ENCODE measurements at places on chromosomes 13 and 19.

DNA sequence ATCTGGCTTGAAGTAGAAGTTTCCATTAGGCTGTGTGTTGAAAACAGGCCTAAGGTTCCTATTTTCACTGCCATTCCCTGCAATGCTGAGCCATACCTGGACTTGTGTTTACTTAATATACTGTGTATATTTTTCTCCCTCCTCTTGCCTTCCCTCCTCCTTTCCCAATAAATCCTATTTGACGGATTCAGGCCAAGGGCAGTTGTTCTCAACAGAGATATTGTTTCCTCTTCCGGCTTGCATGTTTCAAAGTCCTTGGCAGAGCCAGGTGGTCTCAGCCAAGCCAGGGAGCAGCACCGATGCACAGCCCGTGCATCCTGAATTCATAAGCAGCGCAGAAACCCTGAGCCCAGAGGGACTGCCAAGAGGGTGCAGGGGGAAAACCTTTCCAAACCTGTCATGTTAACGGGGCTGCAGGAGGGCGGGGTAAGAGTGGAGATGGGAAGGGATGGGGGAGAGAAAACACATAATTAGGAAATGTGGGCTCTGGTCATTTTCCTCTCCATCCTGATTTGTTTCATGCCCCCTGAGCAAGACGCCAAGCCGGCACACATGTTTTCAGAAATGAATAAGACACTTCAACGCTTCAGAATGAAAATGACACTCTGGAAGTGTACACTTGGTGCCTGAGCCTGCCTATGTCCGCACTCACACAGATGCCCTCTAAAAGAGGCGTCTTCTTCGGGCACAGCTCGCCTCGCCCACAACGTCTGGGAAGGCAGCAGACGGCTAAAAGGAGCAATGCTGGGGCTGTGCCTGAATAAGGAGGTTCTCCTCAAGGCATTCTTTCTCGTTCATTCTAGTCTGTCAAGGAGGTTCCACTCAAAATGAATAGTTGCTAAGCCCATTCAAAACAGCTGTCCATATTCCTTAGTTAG, 149.3 kb upstream of the UBL3 start:
- DNase-seq = no peak

DNA sequence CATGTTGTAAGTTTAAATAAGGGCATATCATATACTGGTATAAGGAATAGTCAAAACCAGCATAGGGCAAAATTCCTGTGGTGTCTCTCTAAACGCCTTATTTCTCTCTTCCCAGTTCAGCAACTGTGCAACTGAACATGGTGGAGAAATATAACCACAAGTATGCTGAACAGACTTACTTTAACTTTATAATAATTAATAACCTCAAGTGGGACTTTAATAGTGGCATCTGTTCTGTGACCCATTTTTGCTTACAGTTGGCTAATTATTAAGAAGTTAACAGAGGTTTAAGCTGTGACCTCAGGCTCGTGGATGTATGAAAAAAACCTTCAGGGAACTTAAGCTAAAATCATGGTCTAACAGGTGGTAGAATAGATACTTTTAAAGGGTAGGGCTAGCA, 54.3 kb downstream of the MICU2 start:
- DNase-seq = no peak

DNA sequence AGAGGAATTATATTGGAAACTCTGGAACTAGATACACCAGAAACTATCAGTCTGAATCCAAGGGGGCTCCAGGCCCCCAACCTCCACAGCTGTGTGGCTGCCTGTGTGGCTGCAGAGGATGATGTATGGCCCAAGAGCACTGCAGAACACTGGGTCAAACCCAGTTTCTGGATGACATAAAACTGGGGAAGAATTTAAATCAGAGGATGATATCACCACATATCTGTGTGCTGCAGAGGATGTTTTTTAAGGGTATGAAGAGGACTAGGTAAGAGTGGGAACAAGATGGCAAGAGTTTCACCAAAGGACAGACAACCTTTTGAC, 226.4 kb downstream of the SUCLA2 start:
- DNase-seq = no peak

DNA sequence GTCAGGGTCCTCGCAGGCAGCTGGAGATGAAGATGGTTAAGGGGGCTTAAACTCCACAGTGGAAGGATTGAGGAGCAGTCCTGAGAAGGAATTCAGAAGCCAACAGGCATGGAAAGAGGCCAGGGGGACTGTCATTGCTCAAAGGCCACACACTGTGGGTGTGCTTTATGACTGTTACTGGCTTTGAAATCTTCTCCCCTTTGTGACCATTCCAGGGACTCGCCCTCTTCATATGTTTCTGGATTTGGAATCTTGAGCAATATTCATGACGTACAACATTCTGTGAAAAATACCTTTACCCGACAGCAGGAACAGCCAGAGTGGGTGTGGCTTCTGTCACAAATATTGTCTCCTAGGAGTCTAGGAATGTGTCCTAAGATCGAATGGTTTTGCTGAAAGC, 16.6 kb downstream of the CEACAM7 start:
- DNase-seq = no peak

DNA sequence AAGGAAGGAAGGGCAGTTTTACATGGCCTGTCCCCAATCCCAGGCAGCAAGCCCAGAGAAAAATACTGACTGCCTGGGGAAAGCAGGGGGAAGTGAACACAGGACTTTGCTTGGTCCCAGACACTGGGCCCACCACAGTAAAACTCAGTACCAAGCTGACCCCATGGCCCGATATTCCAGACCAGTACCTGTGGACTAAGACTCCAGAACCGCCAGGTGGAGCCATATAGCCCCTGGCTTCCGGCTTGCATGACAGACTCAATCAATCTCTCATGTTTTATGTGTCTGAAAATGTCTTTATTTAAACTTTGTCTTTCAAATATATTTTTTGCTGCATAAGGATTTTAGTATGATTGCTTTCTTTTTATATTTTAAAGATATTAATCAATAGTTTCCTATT, 767.9 kb upstream of the SLITRK6 start:
- DNase-seq = no peak

DNA sequence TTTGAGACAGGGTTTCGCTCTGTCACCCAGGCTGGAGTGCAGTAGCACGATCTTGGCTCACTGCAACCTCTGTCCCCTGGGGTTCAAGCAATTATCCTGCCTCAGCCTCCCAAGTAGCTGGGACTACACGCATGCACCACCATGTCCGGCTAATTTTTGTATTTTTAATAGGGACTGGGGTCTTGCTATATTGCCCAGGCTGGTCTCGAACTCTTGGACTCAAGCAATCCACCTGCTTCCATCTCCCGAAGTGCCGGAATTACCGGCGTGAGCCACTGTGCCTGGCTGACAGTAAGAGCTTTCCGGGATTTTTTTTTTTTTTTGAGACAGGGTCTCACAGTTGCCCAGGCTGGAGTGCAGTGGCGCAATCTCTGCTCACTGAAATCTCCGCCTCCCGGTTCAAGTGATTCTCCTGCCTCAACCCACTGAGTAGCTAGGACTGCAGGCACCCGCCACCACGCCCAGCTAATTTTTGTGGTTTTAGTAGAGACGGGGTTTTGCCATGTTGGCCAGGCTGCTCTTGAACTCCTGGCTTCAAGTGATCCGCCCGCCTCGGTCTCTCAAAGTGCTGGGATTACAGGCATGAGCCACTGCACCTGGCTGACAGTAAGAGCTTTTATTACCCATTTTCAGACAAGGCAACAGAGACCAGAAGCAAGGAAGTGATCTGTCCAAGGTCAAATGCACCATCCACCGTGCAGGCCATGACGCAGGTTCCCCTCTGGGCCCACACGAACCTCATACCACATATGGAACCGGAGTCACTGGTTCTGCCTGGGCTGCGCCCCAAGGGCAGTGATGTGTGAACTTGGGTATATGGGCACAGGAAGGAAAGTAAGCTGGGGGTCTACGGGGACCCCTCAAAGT, 21.0 kb downstream of the RFX1 start:
- no peak for DNase-seq

DNA sequence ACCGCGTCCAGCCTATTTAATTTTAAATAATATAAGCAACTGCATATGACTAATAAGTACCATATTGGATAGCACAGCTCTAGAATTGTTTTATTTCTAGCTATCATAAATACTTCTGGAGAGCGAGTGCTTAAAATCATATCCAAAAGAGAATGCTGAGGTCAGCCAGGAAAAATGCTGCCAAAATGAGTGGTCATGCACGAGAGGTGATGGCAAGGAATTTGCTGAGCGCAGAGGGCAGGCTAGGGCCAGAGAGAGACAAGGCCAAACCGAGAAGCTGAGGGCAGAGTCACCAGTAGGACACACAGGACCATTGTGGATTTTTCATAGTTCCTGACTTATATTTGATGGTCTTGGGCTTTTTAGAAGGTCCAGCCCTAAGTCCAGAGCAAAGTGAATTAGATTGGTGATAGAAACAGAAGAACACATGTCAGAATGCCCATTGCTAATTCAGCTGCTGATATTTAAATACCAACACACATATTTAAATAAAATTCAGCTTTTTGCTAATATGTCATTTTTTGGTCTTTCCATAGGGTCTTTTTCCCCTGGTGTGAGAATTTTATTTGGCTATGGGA, 33.6 kb upstream of the UBL3 start:
- no peak for DNase-seq

GRCh38 chr13:33218020-33218419, 67.5 kb downstream of the STARD13 start:
- no peak for DNase-seq

DNA sequence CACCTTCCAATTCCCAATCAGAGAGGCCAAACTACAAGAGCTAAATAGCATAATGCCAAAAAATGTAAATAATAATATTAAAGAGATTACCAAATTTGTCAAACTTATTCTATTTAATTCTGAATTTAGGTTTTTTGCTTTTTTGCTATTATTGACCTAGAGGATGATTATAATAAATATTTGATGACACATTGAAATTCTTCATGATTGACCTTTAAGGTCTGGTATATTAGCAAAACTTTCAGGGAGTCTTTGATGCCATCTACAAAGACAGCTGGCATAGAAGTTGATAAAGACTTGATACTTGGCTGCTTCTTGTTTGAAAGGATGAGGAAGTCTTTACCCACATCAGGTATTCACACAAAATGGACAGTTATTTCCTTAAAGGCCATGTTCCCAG, 659.8 kb upstream of the GPC6 start:
- no peak for DNase-seq

DNA sequence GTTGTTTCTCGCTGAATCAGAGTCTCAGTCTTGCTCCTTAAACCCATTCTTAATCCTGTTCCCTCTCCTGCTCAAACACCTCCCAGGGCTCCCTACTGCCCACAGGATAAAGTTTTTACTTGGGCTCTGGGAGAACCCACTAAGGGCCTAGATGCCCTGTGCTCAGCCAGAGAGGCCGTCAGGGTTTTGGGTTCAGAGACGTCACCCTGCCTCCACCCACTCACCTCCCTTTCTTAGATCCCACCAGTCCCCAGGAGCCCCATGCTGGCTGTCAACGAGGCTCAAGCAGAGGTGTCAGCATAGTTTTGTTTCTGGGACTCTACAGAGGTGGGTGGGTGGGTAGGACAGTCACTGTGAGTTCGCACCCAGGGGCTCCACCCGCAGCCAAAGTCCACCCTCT, 15.5 kb upstream of the CYP4F2 start:
- no peak for DNase-seq

DNA sequence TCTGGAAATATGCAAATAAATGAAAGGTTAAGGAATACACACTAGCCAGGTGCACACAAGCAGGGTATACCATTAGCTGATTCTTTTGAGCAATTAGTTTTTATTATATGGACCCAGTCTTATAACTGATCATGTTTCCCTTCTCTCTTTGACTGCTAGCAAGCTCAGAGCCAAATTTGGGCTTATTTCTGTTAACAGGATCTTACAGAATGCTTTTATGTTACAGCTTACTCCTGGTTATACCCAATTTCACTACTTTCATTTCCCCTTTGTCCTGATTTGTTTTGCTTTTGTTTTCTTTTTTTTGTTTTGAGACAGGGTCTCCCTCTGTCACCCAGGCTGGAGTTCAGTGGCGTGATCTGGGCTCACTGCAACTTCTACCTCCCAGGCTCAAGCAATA, 12.9 kb upstream of the TPT1 start:
- DNase-seq = no peak

DNA sequence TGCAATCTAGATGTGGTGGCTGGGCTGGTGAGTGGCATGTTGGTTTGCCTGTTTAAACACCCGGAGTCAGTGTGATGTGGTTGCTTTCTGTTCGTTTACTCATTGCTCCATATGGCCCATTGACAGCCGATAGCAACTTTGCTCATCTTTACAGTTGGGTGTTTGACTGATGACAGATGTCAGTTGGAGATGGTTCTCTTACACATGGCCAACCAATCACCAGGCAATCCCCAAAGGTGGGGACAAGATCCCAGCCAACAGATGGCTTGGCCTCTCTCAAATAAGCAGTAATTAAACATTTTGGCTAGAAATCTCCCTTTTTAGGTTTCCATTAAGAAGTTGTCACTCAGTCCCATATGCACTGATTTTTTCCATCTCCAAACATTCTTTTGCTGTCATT, 497.1 kb upstream of the ARGLU1 start:
- no peak for DNase-seq

DNA sequence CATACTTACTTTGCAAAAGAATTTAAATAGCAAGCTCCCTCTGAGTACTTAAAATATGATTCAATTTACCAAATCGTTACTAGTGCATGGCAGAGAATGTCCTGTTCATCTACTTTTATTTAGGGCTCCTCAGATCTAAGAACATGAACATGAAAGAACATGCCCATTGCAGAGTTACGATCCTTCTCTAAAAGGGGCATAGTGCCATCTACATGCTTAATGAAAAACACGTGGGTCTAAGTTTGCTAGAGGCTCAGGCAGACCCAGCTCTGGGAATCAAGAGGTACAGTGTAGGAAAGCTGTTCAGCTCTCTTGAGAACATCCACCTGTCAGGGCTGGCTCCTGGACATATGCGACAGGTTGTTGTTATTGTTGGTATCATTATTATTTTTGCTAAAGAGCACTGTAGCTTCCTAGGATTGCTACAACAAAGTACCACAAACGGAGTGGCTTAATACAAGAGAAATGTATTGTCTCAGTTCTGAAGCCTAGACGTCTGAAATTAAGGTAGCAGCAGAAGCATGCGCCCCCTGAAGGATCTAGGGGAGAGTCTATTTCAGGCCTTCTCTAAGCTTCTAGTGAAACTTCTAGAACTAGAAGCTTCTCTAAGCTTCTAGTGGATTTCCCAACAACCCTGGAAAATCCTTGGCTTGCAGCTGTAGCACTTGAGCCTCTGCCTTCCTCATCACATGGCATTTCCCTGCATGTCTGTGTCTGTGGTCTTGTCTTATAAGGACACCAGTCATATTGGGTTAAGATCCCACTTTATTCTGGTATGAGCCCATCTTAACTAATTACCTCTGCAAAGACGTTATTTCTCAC, 133.9 kb downstream of the DCT start:
- no peak for DNase-seq

GRCh38 chr13:47788844-47789243, 212.2 kb downstream of the SUCLA2 start:
- DNase-seq = no peak

- DNase-seq = no peak
Measured at GRCh38 chr13:35468195-35468594, 8.3 kb downstream of the MAB21L1 start.

GRCh38 chr13:90968166-90968904, 379.2 kb upstream of the MIR17HG start:
- DNase-seq = no peak

- DNase-seq = no peak
Measured at GRCh38 chr19:18438331-18439024, 545 bp upstream of the ISYNA1 start.

Measured in effector memory CD8-positive, alpha-beta T cell (primary cell).